ENCODE measurements at places on chromosomes 6 and 20. TPM values are rescaled to one million over a fixed set of nuclear protein-coding genes. Genes with fewer than 3 reads are reported as not detected.

Gene SCUBE3
- total RNA-seq: 0.14 TPM

DNA sequence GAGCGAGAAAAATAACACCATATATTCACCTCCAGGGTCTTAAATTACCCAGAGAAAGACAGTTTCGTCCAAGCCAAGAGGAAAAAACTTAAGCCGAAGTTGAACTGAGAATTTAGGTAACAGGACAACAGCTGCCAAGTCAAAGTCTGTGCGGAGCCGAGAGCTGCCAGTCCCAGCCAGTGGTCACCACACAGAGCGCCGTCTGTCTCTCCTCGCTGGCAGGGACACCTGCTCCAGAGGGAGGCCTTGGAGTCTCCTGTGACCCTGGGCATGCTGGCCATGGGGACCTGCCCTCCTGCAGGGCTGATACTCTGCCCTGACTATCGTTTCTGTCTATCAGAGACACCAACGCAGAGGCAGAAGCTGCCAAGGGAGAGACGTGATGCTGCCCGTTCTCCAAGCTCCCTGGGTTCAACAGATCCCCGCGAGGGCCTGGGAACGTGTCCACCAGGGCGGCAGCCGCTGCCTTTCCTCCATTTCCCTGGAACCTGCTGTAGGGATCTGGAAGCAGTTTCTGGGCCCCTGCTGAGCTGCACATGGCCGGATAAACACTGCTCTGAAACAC, 341.3 kb downstream of the SMOC2 start:
- no peak for DNase-seq

DNA sequence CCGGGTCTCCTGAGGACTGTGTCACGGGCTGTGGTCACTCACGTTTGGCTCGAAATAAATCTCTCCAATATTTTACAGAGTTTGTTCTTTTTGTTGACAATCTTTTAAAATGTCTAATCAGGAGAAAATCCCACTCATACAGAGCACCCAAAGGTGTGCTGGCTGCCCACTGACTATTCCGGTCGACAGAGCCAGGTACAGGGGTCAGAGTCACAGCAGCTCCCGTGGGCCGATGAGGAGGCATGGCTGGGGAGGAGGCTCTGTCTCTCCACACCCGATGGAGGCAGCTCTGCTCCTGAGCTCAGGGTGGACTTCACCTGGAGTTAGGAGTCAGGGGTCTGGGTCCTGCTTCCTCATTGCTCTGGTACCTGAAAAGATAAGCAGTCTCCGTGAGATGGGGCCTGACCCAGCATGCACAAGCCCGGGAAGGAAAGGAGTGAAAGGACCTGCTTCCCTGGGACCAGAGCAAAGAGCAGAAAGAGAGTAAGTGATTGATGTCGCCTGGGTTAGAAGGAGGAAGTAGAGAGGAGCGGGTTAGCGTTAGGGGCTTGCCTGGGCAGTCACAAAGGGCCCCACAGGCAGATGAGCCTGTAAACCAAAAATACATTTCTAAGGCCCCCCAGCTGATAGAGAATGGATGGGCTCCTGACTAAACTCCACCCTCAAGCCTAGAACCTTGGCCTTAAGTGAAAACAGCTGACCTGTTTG, 53.5 kb upstream of the UNC93A start:
- no peak for DNase-seq

- DNase-seq: no peak
These were observed 155.0 kb downstream of the CFAP61 start for GRCh38 chr20:20207291-20207690.

DNA sequence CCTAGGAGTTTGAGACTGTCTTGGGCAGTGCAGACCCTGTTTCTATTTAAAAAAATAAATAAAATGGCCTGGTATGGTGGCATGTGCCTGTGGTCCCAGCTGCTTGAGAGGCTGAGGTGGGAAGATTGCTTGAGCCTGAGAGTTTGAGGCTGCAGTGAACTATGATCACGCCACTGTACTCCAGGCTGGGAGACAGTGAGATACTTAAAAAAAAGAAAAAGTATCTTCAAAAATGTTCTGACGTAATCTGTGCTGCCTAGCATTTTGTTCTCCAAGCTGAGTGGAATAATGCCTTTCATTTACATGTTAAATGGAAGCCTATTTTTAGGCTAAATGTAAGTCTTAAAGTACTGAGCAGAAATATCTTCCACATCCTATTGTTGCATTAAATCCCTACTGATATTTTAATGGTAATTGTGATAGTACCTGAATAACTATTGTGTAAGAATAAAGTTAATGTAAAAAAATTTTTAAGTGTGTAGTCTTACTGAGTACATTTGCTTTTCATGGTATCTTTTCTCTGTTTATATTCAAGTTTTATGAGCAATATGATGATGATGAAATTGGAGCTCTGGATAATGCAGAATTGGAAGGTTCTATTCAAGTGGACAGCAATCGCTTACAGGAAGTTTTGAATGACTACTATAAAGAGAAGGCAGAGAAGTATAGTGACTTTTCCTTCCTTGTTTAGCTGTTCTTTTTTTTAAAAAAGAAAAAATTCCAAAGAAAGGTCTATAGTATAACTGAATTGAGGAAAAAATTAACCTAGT, 4.2 kb upstream of the ZC2HC1B start:
- no peak for DNase-seq

DNA sequence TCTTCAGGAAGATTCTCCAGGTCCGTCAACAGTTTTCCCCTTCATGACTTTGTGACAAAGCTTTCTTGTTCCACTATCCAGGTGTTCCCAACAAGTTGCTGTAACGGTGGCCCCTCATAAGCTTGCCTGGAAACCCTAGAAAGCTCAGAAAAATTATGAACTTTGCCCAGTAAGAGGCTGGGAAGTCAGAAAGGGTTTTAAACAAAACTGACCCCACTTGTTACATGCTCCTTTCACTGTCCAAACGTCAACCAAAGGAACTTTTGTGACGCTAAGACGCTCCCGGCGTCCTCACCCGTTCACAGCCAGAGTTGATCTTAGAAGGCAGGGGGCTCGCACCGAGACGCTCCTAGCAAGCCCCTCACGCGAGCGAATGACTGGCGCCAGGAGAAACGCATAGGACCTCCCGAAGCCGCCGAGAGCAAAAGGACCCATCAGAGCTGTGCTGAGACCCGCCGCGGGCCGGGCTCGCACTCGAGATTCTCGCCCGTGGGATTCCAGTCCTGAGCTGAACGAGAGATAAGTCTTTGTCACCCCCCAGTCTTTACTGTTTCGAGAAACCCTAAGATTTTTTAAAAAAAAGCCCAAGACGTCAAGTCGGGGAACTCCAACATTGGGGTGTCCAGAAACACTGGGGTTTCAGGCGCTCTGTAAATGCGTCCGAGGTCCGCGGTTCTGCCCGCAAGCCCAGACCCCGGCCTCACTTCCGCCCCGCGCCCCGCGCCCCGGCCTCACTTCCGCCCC, 544 bp upstream of the ACAT2 start:
- peak; percentile 56 for DNase-seq

Gene NOTCH4
- 10.5 TPM for total RNA-seq

GRCh38 chr6:43935921-43936439, 166.0 kb downstream of the VEGFA start:
- DNase-seq: no peak

- DNase-seq: no peak
These were observed 66.8 kb downstream of the TBC1D7 start for GRCh38 chr6:13261464-13261994.
